ENCODE measurements at places on chromosomes 12 and 14. TPM values are rescaled to one million over a fixed set of nuclear protein-coding genes. Genes with fewer than 3 reads are reported as not detected.

- DNase-seq = no peak
These were observed 10.1 kb downstream of the SPATS2 start for GRCh38 chr12:49377386-49377785.

- DNase-seq = peak; percentile 56
These were observed 439.5 kb downstream of the CCER1 start for GRCh38 chr12:90515199-90516175.

GRCh38 chr12:45433441-45433868 lies 217.6 kb downstream of the ANO6 start:
- DNase-seq = no peak

DNA sequence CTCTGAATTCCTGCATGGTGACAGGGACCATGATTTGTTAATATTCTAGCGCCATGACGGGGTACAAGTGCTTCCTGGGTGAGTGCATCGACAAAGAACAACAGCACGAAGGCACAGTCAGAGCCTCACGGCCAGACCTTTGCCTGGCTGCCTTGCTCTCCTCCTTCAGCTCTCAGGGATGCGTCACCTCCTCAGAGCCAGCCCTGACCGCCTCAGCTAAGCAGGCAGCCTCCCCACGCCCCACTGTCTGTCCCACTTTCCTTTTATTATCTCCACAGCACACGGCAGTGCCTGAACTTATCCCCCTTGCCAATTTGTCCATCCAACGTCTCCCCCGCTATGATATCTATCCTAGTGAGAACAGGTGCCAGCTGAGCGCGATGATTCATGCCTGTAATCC lies 16.5 kb upstream of the FZD10 start:
- DNase-seq = no peak

DNA sequence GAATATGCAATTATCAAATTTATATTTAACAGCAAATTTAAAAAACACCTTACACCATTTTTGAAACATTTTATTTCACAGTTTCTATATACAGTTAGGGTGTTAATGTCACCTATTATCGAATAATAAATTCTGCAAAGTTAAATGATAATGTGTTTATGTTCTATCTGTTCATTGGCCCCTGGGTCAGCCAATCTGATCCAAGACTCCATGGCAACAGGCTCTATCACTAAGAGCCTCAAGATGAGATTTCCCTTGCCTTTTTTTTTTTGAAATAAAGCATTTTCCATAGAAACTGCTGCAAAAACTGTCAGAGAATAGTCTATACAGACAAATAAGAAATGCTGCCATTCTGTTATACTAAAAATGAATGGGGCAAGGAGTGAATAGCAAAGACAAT lies 83.2 kb upstream of the STAC3 start:
- DNase-seq = no peak

DNA sequence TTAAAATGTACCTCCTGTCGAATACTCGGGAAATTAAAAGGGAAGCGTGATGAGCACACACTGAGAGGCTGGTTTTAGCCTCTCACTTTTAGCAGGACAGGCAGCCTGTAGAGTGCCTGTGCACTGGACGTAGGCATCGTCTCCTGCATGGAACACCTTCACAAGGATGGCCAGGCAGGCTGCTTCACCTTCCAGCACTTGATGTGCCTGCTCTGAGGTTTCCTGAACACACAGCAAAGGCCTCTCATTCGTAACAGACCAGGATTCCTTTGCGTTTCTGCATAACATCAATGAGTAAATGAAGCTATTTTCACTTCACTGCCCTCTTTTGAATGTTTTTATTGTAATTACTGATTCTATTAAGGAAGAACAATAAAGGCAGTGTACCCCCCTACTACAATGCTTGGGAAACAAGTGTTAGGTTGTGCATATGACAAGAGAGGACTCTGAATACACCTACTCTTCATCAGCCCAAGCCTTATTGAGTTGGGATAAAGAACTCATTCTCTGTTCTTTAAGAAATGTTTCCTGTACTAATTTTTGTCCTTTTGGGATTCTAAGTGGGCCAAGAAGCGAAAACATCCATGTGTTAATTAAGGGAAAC lies 1077.6 kb upstream of the FOXG1 start:
- no peak for DNase-seq

DNA sequence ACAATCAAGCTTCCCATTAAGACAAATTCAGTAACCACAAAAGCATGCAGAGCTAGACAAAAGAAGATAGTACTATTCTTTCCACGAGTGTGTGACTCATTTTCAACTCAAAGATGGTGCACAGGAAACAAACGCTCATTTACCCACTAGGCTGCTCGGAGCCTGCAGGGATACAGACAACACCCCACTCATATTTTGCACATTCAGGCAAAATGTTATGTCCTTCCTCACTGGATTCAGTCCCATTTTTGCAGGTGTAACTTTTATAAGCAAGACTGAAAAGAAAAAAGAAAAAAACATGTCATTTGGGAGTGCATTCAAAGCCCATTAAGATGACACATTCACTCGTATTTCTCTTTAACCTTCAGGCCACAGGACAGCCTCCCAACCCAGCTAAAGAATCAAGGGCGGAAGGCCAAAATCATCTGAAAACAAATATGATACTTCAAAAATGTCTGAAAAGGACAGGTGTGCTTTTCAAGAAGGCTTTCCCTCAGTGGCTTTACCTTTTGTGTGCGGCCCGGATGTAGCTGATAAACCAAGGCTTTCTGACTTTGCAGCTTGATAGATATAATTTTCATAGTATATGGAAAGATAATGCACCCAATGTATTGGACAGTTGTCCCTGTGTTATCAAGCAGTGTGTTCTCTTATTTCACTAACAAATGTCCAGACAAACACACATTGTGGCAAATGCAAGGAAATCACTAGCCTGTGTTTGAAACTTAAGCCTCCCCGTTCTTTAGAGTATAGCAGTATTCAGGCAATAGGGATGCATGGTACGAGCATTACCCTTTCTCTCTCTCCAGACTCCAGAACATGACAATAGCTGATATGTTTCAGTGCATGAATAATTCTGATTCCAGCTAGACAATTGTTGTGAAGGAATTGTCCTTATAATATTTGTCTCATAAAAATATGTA lies 147.8 kb upstream of the KRR1 start:
- peak; percentile 86 for DNase-seq

PZP gene
- total RNA-seq = not detected

DNA sequence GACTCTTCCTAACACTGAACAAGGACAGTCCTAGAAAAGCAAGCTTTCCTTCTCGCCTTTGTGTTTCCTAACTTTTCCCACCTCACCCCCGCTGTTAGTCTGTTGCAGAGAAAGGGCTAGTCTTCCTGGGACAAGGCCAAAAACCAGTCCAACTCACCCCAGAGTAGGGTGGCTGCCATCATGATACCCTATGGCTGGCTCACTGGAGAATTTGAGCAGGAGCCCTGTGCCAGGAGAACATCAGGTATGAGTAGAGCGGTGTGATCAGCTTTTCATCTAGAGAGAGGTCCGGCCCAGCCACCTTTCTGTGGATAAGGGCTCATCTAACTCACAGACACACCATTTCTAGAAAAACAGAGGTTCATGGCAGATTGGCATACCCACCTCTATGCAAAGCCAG lies 16.7 kb upstream of the ZFP36L1 start:
- DNase-seq = no peak

PSME2 gene
- total RNA-seq = 104 TPM

GRCh38 chr14:26984311-26985177 lies 386.7 kb upstream of the NOVA1 start:
- peak; percentile 31 for DNase-seq

KRT83 gene
- not detected for total RNA-seq

- no peak for DNase-seq
These were observed 354.9 kb downstream of the TMEM121 start for GRCh38 chr14:105881021-105881930.

EPYC gene
- total RNA-seq = not detected

DNA sequence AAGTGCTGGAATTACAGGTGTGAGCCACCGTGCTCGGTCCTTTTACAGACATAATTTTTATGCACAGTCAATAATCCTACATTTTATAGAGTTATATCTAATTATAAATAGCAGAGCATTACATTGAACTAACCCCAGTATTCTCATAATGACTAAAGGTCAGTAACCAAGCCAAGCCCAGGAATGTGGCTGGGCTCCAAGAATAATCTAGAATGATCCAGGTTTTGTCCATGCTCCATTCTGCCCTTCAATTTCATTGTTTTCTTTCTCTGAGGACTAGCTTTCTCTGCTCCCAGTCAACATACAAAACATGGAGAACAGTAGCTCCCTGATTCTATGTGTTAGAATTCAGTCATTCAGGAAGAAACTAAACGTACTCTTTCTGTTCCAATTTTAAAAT lies 92.1 kb upstream of the KRR1 start:
- DNase-seq = no peak

SERPINA12 gene
- not detected for total RNA-seq

DNA sequence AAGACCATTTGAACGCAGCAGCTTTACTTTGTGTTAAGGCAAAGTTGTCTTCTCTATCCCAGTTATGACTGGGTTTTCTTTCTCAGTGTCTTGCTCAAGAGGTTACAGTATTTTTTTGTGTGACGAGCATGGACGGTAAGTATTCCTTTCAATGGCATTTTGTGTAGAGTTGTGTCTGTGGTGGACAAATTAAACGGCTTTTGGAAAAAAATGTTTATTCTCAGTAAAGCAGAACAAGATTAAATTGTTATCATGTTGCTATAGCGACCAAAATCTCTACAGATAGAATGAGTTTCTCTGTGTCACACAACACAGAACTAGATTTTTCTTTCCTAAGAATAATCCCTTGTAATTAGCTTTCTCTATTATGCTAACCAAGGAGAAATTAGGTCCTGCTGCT lies 417.1 kb downstream of the AEBP2 start:
- peak; percentile 24 for DNase-seq

DNA sequence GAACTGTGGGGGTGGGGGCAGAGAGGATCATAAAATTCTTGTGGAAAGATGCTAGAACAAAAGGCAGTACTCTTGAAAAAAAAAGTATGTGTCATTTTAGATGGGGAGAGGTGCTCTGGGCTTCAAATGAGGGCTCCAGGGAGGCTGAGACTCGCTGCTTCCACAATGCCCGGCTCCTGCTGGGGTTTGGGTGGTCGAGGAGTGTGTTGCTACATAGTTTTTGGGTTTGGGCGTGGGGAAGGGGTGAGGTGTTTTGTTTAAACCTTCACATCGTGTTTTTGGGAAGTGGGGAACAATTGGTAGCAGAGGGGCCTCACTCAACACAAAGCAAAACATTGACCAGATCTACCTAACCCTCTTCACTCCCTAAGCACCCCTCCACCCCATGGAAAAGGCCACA lies 8.1 kb downstream of the ISCA2 start:
- DNase-seq = no peak

CYP27B1 gene
- total RNA-seq = 0.56 TPM

CERS5 gene
- 47.5 TPM for total RNA-seq

DNA sequence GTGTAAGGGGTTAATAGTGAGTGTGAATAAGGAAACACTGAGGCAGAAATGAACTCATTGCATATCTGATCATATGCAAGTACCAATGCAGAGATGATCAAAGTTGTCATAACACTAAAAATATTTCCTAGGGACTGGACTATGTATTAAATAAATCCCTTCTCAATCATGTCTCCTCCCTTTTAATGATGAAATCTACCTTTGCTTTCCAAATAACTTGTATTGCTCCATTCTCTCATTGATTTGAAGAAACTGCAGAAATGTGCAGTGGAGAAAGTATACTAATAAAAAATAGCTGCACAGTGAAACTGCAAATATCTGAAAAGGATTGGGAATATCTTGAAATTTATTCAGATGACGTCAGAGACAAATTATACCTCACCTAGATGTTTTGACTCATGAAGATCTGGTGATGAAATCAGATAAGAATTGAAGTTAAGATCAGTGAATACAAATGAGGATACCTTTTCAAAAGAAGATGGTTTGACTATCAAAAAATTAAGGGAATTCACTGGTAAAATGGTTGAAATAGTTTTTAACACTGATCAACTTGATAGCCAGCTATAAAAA lies 1264.9 kb upstream of the USP15 start:
- no peak for DNase-seq

DNA sequence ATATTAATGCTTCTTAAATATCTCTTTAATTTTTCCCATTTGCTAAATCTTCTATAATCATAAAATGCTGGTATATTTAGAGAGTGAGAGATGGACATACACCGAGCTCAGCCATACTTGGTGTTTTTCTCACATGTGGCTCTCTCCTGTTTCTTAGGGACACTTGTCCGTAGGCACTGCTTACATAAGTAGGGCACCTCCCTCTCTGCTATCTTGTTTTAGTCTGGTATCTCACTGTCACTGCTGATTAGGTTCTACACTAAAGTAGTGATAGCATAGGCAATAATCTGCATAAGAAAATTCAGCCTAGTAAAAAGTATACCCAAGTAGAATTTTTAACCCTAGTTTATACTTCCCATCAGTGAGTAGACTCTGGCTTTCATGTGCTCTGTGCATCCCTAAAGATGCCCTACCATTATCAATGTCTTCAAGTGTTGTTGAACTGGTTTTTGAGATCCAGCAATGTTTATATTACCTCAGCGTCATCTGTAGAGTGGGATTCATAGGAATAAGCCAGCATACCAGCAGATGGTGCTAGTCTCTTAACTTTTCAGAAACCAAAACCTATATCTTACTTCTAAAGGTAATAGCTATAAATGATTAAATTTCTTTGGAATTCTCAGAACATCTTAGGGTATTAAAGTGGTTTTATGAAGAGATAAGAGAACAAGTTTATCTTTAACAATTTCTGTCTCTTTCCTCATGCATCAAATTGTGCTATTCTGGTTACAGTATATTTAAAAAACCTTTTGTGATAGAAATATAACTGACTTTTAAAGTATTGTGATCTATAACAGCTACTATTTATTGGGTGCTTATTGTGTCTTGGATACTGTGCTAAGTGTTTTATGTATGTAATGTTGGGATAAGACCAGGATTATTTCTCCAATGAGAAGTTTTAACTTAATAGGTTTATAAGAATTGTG lies 32.9 kb downstream of the ARID2 start:
- peak; percentile 78 for DNase-seq

DNA sequence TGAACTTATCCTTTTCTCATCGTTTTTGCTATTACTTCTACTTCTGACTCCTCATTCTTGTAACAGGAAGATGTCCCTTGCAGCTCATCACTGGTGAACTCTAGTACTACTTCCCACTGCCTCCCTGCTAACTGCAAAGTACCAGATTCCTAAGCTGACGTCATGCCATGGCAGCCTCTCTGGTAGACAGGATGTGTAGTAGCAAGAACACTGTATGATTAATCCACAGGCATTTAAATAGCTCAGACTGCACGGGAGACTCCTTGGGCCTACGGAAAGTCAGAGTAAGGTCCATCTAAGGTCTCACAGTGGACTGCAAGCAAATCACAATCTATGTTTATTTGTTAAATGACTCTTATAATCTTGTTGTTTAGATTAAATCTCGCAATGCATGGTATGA lies 43.5 kb downstream of the DNAI7 start:
- peak; percentile 100 for DNase-seq

GRCh38 chr12:49358483-49359141 lies 8.7 kb upstream of the SPATS2 start:
- peak; percentile 65 for DNase-seq

CLEC14A gene
- total RNA-seq = 2.8 TPM

GRCh38 chr14:38662781-38663180 lies 406.9 kb upstream of the CLEC14A start:
- no peak for DNase-seq

- DNase-seq = no peak
These were observed 149.4 kb downstream of the RPAP3 start for GRCh38 chr12:47556261-47557030.

GRCh38 chr14:71620401-71620800 lies 311.8 kb upstream of the RGS6 start:
- DNase-seq = peak; percentile 82

- no peak for DNase-seq
These were observed 86.0 kb downstream of the SCARB1 start for GRCh38 chr12:124777399-124778372.

- no peak for DNase-seq
These were observed 497.2 kb downstream of the FLRT2 start for GRCh38 chr14:86027144-86027543.

GRCh38 chr12:96902076-96902475 lies 5.0 kb upstream of the NEDD1 start:
- DNase-seq = no peak

Data from IMR-90 (cell line).